Right forelimb (tissue), 1 donor: ENCODE measurements at places on chromosomes 7 and 10.

GRCh38 chr10:1665021-1665661 is 72.2 kb downstream of the ADARB2 start:
- no peak for DNase-seq

GRCh38 chr7:31562002-31562401 is 48.1 kb downstream of the ITPRID1 start:
- no peak for DNase-seq

DNA sequence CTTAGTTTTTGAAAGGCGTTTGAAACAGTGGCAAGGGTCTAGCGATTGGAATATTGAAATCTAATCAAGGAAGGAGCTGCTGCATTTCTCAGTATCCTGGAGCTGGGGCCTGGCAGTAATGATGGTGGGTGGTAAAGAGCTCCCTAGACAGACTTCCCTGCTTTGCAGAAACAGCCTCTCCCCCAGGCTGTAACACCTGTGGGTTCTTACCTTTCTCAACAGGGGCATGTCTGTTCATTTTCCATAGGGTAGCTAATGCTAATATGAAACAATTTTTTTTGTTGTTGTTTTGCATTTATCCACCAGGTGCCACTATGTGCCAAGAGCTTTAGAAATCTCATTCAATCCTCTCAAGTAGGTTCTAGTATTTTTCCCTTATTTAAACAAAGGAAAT is 345.5 kb downstream of the REEP3 start:
- no peak for DNase-seq

DNA sequence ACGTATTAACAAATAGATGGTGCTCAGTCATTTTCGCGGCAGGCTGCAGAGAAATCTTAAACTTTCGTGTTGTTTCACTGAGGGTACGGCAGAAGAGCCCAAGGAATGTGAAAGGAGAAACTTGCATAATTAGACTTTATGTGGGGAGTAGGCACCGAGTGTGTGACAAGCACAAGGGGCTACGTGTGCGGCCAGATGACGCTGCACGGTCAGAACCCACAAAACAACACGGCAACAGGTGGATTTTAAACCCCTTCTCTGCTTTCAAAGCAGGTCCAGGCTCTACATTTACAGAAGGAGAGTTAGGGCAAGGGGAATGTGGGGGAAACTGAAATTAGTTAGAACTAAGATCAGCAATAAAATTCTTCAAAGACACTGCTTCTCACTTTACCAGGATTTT is 392 bp upstream of the UCN3 start:
- no peak for DNase-seq

GRCh38 chr7:151819866-151820265 is 57.0 kb downstream of the PRKAG2 start:
- DNase-seq = no peak

GRCh38 chr10:32957341-32958084 is 517 bp downstream of the ITGB1 start:
- peak; percentile 75 for DNase-seq

- no peak for DNase-seq
These were observed 244.2 kb downstream of the CELF2 start for GRCh38 chr10:11261687-11262493.

DNA sequence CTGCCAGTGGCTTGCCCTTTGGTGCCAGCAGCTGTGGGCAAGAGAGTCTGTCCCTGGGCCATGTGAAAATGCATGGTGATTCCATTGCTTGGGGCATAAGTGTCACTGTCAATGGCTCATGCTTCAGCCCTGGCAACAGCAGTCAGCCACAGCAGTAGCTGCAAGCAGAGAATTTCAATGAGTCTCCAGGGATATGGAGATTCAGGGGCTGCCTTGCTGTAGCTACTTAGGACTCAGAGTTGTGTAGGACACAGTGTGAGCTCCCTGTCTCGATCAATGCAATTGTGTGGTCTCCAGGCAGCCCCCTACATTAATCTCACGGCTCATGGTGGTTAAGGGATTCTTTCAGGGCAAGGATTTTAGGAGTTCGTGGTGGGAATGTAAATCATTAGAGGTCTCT is 126.3 kb upstream of the STARD3NL start:
- DNase-seq = no peak

DNA sequence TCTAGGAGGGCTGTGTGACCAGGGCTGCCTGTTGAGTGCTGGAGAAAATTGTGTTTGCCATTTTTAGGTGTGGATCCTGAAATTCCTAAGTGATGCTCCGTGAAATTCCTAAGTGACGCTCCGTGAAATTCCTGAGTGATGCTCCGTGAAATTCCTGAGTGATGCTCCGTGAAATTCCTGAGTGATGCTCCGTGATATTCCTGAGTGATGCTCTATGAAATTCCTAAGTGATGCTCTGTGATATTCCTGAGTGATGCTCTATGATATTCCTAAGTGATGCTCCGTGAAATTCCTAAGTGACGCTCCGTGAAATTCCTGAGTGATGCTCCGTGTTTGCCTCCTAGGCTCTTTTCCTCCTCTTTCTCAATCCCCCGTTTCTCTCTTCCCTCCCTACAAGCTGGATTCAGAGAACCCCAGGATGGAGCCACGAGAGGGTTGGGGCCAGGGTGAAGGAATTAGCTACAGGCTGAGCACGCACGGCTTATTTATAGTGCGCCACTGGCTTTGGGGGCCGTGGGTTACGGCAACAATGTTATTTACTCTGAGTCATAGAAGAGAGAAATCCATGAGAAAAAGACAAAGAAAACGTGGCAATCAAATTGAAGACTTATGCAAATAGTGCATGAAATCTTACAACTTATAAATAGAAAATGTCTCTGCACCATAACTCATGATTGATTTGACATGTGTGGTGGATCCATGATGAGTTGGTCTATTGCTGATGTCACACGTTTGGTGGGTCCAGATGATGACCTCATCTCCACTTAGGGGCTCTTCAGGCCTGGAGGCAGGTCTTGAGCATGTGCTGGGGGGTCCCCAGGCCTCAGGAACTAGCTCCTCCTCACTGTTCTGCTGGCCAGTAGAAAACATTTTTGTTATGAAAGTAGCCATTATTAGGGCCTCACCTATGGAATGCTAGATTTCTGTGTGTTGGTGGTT is 224.6 kb downstream of the WDR37 start:
- DNase-seq = no peak

- no peak for DNase-seq
These were observed 168.4 kb upstream of the IMMP2L start for GRCh38 chr7:111730476-111731300.

- no peak for DNase-seq
These were observed 855.8 kb downstream of the GATA3 start for GRCh38 chr10:8910314-8910713.

GRCh38 chr7:115635376-115635775 is 395.2 kb downstream of the TFEC start:
- no peak for DNase-seq

GRCh38 chr7:94395141-94396036 is 694 bp downstream of the COL1A2 start:
- DNase-seq = peak; percentile 74

DNA sequence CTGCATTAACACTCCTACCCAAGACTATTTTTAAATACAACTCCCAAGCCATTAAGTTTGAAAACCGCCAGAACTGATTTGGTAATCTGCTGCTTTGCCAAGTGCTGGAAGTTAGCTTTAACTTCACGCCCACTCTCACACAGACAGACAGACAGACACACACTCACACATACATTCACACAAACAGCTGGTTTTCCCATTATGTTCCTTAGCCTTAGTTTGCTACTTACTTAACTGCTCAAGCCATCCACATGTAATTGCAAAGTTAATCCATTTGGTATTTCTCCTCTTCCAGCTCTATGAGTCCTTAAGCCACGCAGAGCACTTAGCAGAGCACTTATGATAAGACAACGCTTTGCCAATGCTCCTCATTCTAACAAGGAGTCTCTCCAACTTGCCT is 8.3 kb downstream of the COBL start:
- DNase-seq = no peak

DNA sequence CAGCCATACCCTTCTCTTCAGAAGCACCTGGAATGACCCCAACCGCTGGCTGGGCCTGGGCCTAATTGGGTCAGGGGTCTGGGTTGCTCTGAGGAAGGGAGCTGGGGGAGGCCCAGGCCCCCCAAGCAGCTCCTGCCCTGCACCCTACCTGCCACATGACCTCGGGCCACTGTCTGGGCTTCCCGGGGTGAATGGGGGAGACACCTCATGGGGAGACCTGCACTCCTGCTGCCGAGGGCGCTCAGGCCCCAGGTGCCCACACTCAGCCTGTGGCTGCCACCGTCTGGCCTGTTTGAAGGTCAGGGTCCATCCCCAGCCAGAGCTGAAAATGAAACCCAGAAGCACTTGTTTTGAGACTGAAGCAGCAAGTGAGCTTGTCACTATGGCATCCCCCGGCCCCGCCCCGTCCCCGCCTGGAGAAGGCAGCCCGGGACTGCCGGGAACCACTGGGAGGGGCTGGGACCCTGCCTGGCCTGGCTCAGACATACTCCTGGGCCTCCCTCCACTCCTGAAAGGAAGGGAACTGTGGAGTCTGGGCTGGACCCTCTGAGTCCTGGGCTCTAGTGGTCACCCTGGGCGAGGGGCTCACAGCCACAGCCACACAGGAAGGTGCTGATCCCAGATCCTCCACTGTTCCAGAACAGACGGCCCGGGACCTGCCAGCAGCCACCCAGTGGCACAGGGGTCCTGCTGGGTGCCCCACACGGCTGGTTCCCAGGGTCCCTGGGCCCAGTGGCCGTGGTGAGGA is 7.4 kb upstream of the MICALL2 start:
- peak; percentile 82 for DNase-seq

DNA sequence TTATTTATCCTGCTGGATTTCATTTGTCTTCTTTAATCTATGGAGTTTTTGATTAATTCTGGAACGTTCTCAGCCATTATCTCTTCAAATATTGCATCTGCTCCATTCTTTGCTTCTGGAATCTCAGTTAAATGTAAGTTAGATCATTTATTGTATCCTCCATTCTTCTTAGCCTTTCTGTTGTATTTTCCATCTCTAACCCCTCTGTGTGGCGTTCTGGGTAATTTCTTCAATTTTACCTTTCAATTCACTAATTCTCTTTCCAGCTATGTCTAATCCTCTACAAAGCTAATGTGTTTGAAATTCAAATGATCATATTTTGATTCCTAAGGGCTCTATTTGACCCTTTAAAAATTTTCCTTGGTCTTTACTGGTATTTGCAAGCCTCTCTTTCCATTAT is 92.4 kb downstream of the CDH23 start:
- no peak for DNase-seq

GRCh38 chr7:68787566-68787965 is 810.7 kb upstream of the AUTS2 start:
- DNase-seq = no peak

DNA sequence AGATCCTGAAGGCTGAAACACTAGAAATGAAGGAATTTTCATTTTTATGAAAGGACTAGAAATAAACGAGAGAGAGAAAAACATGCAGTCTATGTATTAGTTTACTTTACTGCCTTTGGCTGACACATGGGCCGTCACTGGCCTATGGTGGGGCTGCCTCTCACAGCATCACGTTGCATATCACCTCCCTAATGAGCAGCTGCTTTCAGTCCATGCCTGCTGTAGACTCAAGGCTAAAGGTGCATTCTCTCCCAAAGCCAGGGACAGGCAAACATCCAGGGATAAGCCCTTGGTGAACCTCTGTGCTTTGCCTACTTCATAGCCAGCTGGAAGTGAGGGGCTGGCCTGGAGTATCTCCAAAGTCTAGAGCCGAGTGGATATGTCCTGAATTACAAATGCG is 359.4 kb downstream of the GPAM start:
- no peak for DNase-seq

GRCh38 chr7:44320141-44320540 is 5.3 kb downstream of the CAMK2B start:
- DNase-seq = no peak
